ENCODE measurements at places on chromosomes 16 and 17. TPM values are rescaled to one million over a fixed set of nuclear protein-coding genes. Genes with fewer than 3 reads are reported as not detected.
A peak's percentile ranks its signal among the peaks of the same experiment; 100 is the strongest.

DNA sequence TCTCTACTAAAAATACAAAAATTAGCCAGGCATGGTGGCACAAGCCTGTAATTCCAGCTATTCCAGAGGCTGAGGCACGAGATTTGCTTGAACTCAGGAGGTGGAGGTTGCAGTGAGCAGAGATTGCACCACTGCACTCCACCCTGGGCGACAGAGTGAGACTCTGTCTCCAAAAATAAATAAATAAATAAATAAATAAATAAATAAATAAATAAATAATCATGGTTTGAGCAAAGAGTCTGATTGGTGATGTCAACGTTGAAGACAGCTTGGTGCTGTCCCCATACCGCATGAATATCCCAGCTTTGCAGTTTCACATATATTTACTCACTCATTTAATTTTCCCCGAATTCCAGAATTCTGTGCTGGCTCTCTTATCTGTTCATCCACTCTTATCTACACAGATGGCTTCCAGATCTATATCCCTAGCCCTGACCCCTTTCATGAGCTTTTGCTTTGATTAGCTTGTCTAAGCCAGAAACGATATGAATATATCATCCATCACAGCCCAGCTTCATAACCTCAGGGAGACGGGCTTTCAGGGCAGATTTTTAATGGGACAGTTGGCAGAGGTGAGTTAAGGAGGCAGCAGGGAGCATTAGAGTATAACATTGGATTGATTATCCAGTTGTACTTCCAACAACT, 91.0 kb downstream of the SPACA3 start:
- no peak for DNase-seq

GRCh38 chr16:51624080-51624775, 473.2 kb upstream of the SALL1 start:
- no peak for DNase-seq

GRCh38 chr17:4676791-4677190, 27.1 kb downstream of the PELP1 start:
- DNase-seq, result peak; percentile 52

DNA sequence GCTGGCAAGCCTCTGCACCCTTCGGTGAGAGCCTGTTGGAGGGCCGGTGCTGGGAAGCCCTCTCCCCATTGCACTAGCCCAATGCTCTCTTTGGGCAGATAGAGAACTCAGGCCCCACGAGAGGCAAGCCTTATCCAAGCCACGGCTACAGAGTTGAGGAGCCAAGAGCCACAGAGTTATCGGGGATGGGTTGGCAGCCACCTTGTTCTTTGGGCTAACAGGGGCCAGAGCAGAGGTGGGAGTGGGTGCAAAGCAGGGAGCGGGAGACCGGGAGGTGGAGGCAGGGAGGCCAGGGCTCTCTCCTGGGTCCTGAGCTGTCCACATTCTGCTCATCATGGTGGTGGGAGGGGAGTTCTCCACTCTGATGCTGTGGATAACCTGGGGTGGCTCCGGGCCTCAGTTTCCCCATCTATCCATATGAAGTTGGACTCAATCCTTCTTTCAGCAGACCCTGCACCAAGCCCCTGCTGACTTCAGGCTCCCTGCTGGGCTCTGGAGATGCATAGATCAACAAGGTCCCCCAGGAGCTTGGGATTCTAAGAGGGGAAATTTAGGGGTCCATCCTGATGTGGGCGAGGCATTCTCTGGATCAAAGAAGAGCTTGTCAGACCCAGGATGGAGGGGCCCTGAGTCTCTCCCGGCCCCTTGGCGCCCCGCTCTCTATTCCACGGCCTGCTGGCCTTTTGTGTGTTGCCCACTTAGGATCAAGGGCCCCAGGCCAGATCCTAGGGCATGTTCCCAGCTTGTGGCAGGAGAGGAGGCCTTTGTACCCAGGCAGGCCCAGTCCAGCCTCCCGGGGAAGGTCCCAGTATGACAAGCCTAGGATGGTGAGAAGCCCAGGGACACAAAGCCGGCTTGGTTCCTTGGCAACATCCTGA, 557 bp upstream of the CX3CL1 start:
- no peak for DNase-seq

DNA sequence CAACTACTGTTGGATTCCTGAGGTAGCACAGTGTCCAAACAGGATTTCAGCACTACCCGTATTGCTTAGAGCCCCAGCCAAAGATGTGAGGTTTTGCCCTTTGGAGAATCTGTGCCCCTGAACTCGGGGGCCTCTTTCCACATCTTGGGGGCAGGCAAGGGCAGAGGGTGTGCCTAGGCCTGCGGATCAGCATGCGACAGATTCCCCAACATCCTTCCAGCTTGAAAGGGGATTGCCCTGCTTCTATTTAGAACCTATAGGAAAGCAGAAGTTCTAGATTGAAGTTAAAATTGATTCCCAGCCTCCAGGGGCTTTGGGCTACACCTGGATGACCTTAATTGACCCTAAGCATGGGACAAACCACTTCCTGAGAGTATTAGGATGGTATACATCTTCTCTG, 19.6 kb downstream of the NOD2 start:
- no peak for DNase-seq

GRCh38 chr17:81414756-81415516, 19.7 kb downstream of the BAHCC1 start:
- no peak for DNase-seq

DNA sequence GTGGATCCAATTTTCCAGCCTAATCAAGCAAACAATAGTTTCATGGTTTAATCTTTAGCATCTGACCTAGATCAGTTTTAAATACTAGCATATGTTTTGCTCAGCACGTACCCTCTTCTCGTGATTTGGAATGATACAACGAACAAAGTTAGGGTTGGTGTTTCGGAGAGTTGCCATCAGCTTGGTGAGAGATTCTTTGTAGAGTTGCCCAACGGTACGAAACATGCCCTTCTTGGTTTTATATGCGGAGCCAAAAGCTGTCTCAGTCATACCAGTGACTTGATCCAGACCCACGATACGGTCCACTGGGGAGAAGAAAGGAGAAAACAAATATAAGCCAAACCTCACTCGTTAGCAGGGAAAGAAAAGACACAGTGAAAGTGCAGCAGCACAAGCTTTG, 85.3 kb downstream of the NDEL1 start:
- DNase-seq, result no peak

GRCh38 chr17:54968988-54969332, 395 bp downstream of the STXBP4 start:
- no peak for DNase-seq

DNA sequence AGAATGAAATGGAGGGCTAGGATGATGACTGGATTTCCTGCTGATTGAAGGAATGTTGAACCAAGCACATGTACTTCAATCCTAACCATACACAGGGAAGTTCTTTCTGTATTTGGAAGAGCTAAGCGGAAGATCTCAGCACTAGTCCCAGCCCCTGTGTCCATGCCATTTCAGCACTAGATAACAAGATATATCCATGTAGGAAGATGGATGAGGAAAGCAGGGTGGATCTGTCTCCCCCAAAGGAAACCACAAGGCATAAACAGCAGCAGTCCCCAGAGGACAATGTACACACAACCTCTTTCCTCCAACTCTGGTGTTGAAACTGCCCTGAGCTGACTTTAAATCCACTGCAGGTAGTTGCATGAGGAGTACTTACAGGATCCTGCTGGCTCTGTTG, 75.1 kb downstream of the GRIN2A start:
- no peak for DNase-seq

- DNase-seq, result no peak
These were observed 10.3 kb upstream of the IRF8 start for GRCh38 chr16:85888405-85889331.

GRCh38 chr17:65155622-65156021, 18.5 kb downstream of the RGS9 start:
- DNase-seq, result no peak

GRCh38 chr17:40832840-40833239, 10.4 kb upstream of the KRT10 start:
- DNase-seq, result no peak

- no peak for DNase-seq
These were observed 98.7 kb upstream of the SDK2 start for GRCh38 chr17:73742948-73743381.

DNA sequence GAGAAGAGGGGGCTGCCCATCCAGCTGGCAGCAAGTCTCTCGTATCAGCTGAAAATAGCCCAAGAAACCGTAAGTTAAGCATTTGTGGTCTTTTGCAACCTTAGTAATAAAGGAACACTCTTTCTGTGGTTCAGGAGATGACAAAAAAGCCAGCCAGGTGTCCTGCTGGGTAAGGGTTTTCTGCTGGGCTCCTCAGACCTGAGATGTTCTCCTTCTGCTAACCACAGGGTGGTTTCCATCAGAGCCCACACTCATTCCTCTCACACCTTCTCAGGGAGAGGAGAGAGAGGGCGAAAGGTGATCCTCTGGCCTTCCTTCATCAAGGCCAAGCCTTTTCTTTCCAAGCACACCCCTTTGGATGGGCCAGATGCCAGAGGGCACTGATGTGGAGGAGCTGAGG, 70.7 kb downstream of the TEX14 start:
- DNase-seq, result no peak

DNA sequence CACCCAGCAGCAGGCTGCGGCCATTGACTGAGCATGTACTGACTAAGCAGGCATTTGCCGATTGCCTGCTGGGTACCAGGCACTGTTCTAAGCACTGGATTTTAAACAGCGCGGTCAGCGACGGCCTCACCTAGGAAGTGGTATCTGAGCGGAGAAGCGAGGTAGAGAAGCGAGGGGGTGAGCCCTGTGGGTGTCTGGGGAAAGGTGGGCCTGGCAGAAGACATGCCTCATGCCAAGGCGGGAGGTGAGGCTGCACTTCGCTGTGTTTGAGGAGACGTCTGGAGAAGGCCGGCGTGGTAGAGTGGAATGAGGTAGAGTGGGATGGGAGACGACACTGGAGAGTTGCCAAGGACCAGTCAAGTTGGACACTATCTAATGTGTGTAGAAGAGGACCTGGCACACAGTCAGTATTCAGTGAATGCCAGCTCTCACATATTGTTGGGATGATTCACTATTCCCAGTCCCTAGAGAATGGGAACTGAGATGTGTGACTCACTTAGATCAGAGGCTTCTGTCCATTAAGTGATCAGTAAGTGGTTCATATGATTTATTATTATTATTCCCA, 14.4 kb downstream of the SYCE1L start:
- DNase-seq, result no peak

DNA sequence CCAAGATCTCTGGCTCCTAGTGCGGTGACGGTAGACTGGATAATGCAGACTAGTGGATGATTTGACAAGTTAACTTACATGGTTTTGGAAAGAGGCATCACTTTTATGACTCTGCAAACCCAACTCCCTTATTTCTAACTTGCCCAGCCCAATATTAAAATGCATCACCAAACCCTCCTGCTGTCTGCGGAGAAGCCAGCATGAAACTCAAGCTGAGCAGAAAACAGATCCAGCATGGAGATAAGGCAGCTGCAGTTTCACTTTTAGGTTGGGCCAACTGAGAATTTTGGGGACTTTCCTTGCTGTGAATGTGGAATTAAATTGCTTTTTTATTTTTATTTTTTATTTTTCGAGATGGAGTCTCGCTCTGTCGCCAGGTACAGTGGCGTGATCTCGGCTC, 27.8 kb downstream of the CDH1 start:
- DNase-seq, result no peak

GRCh38 chr17:20264996-20265395, 202.3 kb downstream of the LGALS9B start:
- DNase-seq, result no peak

GRCh38 chr16:625117-625976, 5.4 kb upstream of the WFIKKN1 start:
- DNase-seq, result no peak

GRCh38 chr16:29848420-29849297, 14.4 kb downstream of the CDIPT start:
- peak; percentile 87 for DNase-seq

- DNase-seq, result peak; percentile 25
These were observed 15.4 kb downstream of the KATNB1 start for GRCh38 chr16:57750796-57751538.

DNA sequence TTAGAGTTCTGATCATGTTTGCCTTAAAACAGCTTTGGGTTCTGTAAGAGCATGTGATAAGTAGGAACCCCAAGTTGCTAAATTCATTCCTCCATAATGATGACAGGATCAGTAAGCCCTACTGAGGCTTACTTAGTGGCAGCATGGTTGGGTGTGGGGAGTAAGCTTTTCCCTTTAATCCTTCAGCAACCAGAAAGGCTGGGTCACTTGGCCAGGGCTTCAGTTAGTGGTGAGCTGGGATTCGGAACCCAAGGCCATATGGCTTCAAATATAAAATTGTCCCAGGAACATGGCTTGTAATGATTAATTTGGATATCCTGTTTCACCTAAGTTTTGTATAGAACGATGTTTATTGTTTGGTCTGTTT, 850 bp downstream of the GINS3 start:
- DNase-seq, result no peak

DNA sequence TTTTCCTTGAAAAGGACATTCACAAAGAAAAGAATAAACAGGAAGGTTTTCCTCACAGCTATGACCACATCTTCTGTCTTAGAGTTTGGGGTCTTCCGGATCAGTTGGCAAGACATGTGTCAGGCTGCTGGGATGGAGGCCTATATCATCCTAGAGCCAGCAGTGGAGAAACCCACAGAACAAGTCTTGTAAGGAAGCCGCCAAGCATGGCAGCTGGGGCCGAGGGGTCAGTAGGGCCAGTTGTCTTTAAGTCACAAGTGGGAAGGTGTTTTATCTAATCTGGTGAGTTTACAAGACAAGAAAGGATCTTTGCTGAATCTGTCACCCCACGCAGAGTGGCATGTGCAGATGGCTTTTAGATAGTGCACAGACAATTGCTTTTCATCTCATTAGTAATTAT, 25.7 kb downstream of the SCNN1B start:
- DNase-seq, result no peak

- peak; percentile 3 for DNase-seq
These were observed 73.4 kb downstream of the PLD6 start for GRCh38 chr17:17132746-17133145.

DNASE1L2 gene
- total RNA-seq, result 0.47 TPM

HS3ST3A1 gene
- total RNA-seq, result 0.57 TPM

LRRC75A gene
- 0.47 TPM for total RNA-seq

ARHGAP23 gene
- 70.3 TPM for total RNA-seq

UTS2R gene
- total RNA-seq, result 2.1 TPM

PNMT gene
- total RNA-seq, result 5.8 TPM

CAVIN1 gene
- total RNA-seq, result 216 TPM

GPRC5B gene
- total RNA-seq, result 103 TPM

CES4A gene
- 6.7 TPM for total RNA-seq

ITGA2B gene
- total RNA-seq, result 0.72 TPM

TLCD2 gene
- 1.7 TPM for total RNA-seq

CLDN6 gene
- total RNA-seq, result not detected

ACSM3 gene
- 9.2 TPM for total RNA-seq

KRTAP4-4 gene
- total RNA-seq, result not detected

PKMYT1 gene
- 0.55 TPM for total RNA-seq

DHX58 gene
- 3.8 TPM for total RNA-seq
